ENCODE measurements at places on chromosomes 5 and 9.

- no peak for DNase-seq
Observed at GRCh38 chr5:10903786-10904560, 142.9 kb upstream of the DAP start.

GRCh38 chr9:83294816-83295215, 231.9 kb upstream of the RASEF start:
- no peak for DNase-seq

DNA sequence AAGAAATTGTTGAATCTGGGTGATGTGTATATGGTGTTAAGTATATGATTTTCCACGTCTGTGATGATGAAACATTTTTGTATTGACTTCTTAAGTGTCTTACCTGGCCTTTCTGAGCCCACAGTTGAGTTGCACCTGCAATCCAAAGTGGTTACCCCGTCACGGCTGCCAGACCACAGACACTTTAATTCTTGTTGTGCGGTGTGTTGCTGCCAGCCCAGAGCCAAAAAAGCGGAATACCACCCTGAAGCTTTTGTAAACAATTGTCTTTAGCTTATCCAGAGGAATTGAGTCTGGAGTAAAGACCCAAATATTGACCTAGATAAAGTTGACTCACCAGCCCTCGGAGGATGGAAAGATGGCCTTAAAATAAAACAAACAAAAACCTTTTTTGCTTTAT, 35.1 kb downstream of the MTAP start:
- no peak for DNase-seq

GRCh38 chr5:151534350-151534749, 56.8 kb downstream of the FAT2 start:
- DNase-seq = no peak

- DNase-seq = peak; percentile 94
Observed at GRCh38 chr9:132877824-132878694, at the start of gene AK8. Gene AK8 (minus strand): TSS chr9:132878284. CDS start chr9:132878255, 29 bp downstream.

GRCh38 chr5:154371687-154372086, 74.1 kb upstream of the SAP30L start:
- DNase-seq = no peak

DNA sequence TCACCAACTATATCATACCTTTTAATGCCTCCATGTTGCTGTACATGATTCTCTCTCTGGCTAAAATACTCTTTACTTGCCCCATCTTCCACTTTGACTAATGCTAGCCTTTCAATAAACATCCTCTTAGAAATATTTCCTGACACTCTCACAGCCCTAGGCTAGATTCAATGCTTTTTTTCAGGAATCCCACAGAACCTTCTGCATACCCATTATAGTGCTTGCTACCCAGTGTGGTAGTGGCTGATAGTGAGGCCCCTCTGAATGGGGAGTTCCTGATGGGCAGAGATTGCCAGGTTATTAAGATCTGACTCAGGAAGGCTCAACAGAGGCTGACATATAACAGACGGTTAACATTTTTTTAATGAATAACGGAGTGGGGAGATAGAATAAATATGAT, 11.6 kb downstream of the SSBP2 start:
- DNase-seq = no peak

GRCh38 chr5:97501286-97501964, 318.4 kb upstream of the RIOK2 start:
- no peak for DNase-seq

GRCh38 chr5:27171761-27172261, 133.4 kb upstream of the CDH9 start:
- no peak for DNase-seq

GRCh38 chr9:129245276-129245675, 67.2 kb upstream of the IER5L start:
- no peak for DNase-seq

DNA sequence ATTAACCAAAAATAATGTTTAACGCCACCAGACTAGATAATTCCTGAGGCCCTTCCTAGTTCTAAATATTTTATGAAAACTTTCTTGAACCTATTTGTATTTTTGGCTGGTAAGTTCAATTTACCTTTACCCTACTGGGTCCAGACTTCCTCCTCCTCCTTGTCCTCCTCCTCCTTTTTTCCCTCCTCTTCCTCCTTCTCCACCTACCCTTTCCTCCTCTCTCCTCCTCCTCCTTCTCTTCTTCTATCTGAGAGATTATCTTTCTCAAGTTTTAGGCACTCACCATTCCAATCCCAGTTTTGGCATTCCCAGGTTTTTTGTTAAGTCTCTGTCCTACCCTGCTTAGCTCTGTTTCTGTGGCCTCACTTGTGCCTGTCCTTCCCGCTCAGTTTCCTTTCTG, 24.7 kb upstream of the RAPGEF1 start:
- no peak for DNase-seq

DNA sequence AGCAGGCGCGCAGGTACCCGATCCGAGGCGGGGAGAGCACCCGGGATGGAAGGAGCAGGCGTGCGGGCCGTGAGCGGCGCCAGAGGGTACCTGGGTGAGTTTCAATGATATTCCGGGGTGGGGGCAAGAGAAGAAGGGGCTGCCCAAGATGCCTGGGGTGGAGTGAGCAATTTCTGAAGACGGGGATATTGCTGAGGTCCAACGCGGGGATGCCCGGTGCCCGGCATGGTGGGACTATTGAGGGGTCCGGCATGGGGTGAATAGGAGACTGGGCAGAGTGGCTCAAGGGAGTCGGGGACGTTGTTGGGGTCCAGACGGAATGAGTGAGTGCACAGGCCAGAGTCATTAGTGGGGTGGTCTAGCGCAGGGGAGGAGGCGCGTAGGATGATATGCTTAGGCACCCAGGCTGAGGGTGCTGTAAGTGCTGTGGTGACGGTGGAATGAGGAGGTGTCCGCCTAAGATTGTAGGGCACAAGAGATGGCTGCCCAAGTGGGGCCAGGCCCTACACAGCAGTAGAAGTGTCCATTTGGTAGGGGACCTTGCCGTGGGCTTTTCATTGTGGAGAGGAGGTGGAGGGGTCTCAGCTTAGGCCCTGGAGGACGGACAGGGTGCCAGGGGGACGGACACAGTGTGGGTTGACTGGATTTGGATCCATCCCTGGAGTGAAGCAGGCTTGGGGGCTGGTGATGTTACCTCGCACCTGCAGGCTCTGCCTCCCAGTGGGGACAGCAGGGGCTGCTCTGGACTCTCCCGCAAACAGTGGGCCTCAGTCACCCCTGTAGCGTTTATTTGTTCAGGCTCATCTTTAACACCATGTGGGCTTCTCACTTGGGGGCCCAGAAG, 719 bp downstream of the MIGA2 start:
- DNase-seq = no peak

DNA sequence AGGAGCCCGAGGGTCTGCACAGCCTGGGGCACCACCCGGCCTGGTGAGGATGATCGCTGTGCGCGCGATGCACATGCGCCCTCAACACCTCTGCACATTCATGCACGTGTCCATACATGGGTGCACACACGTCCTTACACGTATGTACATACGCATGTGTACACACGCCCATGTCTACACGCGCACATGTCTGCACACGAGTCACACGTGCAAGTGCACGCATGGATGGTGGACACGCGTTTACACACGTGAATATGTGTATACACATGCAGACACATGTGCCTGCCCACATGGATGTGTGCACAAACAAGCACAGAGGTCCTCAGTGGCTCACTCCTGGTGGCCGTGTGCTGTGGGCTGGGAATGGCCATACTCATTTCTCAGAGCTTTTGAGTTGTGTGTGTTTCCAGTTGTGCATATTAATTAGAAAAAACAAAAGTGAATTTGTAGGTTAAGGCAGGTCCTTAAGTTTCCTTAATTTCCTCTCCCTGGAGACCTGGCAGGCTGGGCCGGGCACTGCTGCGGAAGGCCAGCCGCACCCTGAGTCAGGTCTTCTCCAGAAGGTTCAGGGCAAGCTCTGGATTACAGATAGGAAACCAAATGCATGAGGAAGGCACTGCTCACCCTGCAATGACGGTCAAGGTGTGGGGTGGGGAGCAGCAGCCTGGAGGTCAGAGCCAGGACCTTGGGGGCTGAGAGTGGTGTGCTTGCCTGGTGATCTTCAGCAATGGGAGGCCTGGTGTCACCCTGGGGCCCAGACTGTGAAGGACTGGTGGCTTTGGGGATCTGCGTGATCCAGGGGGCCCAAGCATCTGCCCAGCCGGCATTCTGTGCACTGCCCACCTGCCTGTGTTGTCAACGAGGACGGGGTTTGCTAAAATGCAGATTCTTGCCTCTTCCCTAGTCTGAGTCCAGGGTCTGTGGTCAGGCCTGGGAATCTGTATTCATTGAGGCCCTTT, 1.3 kb upstream of the RNU6ATAC start:
- no peak for DNase-seq

DNA sequence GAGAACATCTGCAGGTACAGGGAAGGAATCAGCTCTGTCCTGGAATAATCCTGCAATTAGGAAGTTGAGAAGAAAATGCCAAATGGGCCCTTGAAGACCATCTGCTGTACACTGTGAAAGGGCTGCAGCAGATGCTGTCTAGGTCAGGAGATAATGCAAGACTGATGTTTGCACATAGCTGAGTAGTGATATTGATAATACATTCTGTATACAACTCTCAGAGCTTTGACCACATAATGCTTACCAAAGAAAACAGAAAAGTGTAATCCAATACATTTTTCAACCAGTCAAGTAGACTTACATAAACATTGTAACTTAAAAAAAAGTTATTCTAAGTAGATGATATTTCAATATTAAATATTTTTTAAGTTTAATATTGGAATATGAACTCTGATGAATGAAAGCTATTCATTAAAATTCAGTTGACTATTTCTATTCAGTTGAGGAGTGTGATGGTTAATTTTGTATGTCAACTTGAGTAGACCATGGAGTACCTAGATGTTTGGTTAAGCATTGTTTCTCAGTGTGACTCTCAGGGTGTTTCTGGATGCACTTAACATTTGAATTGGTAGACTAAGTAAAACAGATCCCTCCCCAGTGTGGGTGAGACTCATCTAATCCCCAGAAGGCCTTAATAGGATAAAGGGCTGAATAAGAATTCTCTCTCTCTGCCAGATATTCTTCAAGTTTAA, 380.1 kb upstream of the PRR16 start:
- no peak for DNase-seq

- DNase-seq = peak; percentile 79
Observed at GRCh38 chr5:32276173-32276853, 36.4 kb downstream of the MTMR12 start.

GRCh38 chr9:109379513-109379912, 58.7 kb upstream of the EPB41L4B start:
- DNase-seq = peak; percentile 18

DNA sequence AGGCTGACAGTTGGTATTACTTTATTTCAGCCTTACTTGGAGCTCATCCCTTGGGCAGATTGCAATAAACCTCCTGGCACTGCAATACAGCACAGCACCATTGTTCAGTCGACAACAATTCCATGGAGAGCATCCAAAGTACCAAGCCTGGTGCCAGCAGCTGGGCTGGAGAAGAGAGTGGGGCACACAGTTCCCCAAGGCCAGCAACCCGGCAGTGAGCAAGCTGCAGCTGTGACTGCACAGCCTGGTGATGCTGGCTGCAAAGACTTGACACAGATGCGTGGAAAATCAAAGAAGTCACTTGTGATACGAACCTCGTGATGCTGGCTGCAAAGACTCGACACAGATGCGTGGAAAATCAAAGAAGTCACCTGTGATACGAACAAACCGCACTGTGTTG, 125.4 kb downstream of the ATPSCKMT start:
- DNase-seq = peak; percentile 11

DNA sequence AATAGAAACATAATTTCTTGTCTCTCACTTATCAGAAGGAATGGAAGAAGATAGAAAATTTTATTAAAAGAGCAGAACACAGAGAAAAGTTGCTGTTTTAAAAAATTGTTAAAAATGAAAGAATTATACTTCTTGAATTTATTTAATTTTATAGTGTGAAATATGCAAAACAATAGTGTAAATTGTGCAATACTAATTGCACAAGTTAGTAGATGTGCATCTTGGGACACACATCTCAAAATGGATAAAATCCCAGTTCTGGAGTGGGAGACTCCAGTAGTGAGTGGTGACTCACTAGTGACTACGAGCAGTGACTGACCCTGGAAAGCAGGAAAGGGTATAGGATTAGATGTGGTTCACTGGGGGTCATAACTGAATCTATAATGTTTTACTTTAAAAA, 223.2 kb downstream of the MSX2 start:
- no peak for DNase-seq

GRCh38 chr9:20513126-20513913, 109.0 kb downstream of the MLLT3 start:
- DNase-seq = no peak

GRCh38 chr9:93646640-93647178, 70.3 kb downstream of the PHF2 start:
- DNase-seq = no peak

DNA sequence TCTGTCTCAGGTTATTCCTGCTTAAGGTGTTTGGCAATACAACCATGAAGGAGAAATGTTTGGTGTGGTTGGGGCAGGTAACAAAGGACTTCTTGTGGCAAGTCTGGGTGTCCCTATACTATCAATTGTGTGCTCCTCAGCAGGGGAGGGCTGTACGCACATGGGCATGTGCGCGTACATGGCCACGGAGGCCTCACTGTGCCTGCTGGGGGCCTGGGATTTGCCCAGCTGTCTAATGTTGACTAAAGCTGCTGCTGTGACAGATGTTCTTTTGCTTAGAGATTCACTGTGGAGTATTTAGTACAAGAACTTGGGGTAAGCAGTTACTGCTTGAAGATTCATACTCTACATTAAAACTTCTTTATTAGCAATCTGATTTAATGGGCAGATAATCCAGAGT, 97.5 kb downstream of the HSPA4 start:
- no peak for DNase-seq

DNA sequence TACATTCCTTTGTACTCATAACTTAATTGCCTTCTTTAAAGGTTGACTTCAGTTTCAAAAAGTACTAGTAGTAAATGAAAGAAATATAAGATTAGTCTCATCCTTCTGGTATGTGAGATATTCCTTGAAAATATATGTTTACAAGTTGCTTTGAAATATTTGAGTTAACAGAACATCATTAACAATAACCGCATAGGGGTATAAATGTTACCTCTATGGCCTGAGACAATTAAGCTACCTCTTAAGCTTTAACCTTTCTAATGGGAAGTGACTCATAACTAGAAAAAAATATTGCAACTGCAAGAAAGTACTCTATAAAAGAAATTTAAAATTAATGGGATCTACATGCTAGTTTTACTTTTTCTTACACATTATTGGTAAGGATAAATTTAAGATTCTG, 399.0 kb downstream of the CDH10 start:
- DNase-seq = no peak

GRCh38 chr5:76513476-76513875, 109.7 kb downstream of the F2RL2 start:
- no peak for DNase-seq

DNA sequence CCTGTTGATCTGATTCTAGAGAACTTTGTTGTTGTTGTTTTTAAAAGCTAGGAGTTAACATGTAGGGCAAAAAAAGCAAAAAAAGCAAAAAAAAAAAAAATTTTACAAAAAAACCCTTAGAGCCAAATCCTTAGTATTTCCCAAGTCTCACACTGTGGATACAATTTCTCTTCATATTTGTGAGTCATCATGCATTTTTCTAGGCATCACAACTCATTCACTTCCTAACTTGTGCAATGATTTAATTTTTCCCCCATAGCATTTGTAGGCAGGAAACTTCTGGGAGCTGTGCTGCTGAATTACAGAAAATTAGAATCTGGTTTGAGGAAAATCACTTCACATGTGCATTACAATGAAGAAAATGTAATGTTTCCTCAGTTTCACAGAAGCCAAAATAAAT, 91.9 kb downstream of the MARCHF3 start:
- DNase-seq = no peak

- no peak for DNase-seq
Observed at GRCh38 chr9:38036359-38037084, 32.5 kb downstream of the SHB start.

GRCh38 chr5:27908341-27908740, 870.0 kb upstream of the CDH9 start:
- DNase-seq = no peak

Data from stomach (tissue), 19 donors.